ENCODE measurements at places on chromosomes 7 and 10. TPM values are rescaled to one million over a fixed set of nuclear protein-coding genes. Genes with fewer than 3 reads are reported as not detected.

GRCh38 chr10:97089209-97089870 lies 96.4 kb downstream of the SLIT1 start:
- peak; percentile 51 for DNase-seq

The ZNF273 gene
- 4.1 TPM for polyA plus RNA-seq

- DNase-seq = no peak
Observed at GRCh38 chr10:84088626-84089025, 50.7 kb upstream of the GHITM start.

DNA sequence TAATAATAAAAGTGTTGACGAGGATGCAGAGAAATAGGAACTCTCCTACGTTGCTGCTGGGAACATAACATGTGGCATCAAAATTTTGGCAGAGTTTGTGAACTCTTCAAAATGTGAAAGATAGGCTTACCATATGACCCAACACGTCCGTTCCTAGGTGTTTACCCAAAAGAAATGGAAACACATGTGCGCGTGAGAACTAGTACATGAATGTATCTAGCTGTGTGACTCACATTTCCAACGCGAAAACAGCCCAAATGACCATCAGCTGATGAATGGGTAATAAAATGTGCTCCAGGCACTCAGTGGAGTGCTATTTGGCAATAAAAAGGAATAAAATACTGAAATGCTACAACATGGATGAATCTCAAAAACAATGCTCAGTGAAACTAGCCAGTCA lies 10.4 kb upstream of the ELFN1 start:
- DNase-seq = peak; percentile 98

The TRDMT1 gene
- polyA plus RNA-seq = 4.3 TPM

The SUN3 gene
- not detected for polyA plus RNA-seq

DNA sequence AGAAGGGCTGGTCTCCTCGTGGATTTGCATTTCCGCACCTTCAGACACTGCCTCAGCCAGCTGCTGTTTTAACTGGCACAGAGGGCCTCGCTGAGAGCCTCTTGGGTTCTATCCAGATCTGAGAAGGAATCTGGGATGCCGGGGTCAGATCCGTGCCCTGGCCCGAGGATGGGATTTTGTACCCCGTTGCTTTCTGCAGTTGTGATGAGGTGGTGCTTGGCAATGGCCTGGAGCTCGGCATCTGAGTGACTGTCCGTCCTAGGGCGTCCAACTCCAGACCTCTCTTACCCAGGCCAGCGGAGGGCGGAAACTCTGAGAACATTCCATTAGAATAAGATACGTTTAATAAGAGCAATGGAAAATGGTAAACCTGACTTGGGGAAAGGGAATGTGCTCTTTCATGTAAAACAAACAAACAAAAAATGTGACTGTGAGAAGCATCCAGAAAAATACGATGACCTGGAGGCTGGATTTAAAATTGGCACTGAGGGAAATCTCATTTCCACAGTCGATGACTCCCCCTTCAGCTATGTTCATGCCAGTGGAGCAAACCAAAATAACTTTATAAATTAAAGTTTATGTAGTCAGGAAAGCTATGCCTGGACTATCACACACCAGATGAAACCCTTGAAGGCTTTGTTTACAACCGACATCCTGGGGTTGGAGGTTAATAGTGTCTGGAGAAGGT lies 39.6 kb downstream of the GRK5 start:
- DNase-seq = peak; percentile 89

GRCh38 chr7:121085922-121086321 lies 97.4 kb downstream of the CPED1 start:
- peak; percentile 53 for DNase-seq

DNA sequence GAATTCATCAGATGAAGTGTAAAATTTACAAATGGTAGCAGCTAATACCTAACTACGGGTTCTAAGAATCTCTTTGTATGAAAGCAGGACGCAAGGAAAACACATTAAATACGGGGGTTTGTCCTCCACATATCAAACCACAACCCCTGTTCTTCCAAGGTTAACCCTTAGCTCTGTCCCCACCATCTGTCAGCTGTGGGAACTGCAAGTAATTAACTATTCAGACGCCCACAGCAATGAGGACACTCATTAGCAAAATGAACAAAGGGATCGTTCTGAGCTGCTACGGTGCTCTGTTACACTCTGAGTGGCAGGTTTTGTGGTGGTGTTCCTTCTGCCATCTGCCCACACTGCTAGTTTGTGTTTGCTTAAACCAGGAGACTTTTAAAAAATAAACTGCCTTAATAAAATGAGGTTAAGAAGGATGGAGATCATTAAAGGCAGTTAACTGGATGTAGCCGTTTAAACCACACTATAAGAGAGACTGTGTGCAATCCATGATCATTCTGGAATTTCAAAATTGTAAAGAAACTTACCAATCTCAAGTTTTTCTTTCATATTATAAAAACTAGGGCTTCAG lies 51.4 kb downstream of the C10orf67 start:
- peak; percentile 37 for DNase-seq

GRCh38 chr10:62154231-62154630 lies 114.4 kb downstream of the RTKN2 start:
- DNase-seq = no peak

DNA sequence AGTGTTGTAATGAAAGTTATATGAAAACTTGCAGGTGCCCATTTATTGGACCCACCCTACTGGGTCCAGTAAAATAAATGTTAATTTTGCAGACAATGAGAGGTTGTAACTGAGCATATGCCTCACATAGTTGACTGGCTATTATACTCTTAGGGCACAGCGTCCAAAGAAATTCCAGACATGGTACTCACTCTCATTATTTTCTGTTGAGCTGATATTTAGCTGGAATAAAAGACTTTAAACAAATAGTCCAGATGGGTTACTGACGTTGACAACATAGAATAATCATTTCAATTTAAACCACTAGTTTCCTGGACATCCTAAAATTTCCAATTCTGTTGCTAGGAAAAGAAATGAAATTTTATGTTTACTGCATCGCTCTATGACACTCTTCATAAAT lies 174.5 kb downstream of the ZNF365 start:
- peak; percentile 43 for DNase-seq

The GHRHR gene
- polyA plus RNA-seq = not detected

DNA sequence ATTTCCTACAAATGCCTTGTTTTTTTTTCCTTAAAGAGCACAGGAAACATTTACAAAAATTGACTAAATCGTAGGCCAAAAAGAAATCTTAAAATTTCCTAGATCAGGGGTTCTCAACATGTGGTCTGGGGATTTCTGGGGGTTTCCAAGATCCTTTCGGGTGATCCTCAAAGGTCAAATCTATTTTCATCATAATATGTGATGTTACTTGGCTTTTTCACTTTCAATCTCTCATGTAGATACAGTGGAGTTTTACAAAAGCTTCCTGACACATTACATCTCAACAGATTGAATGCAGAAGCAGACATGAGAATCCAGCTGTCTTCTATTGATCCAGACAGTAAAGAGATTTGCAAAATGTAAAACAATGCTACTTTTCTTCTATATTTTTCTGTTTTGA lies 497.3 kb downstream of the INHBA start:
- no peak for DNase-seq

- DNase-seq = peak; percentile 62
Observed at GRCh38 chr7:94510582-94511496, 1.2 kb downstream of the CASD1 start.

GRCh38 chr7:157615852-157616251 lies 279.0 kb downstream of the DNAJB6 start:
- DNase-seq = no peak

DNA sequence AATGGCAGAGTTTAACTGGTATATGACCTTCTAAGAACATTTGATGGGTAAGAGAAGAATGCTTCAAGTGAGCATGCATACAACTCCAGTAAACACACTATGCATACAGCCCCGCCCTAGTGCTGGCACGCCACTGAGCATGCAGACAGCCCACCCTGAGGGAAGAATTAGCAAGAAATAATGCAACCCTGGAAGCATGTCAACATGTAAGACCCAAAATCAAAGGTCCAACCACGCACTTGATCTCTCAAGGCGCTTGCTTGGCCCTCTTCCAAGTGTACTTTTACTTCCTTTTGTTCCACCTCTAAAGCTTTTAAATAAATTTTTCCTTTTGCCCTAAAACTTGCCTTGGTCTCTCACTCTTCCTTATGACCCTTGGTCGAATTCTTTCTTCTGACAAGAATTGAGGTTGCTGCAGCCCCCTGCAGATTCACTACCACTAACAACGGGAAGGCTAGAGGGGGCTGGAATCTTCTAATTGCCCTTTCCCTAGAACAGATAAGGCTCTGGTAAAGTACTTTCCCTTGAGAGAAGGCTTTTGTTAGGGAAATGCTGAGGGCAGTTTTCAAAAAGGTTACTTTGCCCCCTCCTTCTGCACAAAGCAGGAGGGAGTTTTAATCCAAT lies 3.4 kb downstream of the FAM24B start:
- no peak for DNase-seq

- DNase-seq = no peak
Observed at GRCh38 chr7:51140199-51141164, 176.1 kb downstream of the COBL start.

GRCh38 chr7:23472956-23473843 lies 2.9 kb upstream of the IGF2BP3 start:
- no peak for DNase-seq

DNA sequence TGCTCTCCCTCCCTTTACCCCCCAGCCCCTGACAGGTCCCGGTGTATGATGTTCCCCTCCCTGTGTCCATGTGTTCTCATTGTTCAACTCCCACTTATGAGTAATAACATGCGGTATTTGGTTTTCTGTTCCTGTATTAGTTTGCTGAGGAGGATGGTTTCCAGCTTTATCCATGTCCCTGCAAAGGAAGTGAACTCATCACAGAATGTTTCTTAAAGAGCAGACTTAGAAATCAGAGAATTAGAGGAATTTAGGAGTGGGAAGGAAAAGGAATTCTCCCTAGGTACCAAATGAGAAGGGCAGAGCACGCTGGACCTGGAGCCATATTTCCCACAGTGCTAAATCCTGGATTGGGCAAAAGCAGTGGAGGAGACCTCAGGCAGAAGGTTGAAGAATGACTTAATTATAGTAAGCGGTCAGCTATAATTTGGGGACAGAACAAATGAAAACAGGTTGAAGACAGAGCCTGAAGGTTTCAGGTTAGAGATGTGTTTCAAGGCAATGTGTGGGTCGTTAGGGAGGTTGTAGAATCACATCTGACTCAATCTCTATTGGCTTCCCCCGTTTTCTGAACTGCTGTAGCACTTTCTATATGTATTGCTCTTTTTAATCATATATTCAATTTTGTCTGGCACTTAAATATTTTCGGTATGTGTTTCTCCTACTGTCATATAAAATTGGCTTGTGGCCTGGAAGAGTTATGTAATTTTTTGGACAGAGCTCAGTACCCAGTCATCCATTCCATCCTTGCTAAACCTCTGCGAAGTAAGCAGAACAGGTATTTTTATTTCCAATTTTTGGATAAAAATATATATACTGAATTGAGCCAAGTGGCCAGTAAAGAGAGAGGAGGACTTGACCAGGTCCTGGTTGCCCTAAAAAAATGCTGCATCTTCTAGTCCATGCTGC lies 210.5 kb upstream of the KLF6 start:
- DNase-seq = peak; percentile 79

DNA sequence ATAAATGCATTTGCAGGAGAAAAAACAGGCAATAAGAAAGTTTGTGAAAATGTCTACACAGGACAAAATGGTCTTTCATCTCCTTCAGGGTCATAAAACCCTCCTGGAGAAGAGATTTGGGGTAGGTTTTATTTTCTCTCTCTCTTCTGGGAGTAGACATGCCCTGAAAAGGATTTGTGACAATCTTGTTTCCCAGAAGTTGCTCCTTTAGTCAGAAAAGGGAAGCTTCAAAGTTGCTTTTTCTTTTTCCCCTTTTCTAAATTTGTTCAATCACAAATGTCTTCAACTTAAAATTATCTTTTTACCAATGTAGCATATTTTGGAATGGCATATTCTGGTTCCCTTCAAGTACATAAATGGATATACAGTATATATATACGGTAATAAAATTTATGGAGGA lies 9.4 kb upstream of the ANKRD22 start:
- no peak for DNase-seq

DNA sequence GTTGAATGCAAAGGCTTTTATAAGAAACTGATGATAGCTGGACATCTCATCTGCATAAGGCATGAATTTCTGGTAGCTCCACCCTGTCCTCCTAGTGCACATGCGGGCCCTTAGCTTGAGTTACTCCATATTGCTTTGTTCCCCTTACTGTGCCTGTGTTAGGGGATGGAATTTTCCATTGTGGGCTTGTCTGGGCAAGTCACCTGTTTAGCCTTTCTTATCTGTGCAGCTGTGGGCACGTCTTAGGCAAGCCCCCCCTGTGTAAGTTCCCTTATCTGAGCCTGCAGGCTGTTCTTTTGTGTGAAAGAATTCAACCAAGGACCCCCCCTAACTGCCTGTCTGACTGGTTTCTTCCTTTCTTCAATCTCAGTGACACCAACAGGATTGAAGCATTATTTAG lies 14.5 kb upstream of the CROT start:
- no peak for DNase-seq

- DNase-seq = no peak
Observed at GRCh38 chr7:157811946-157812345, 475.1 kb downstream of the DNAJB6 start.

GRCh38 chr10:22006379-22006884 lies 2.9 kb upstream of the DNAJC1 start:
- DNase-seq = no peak

DNA sequence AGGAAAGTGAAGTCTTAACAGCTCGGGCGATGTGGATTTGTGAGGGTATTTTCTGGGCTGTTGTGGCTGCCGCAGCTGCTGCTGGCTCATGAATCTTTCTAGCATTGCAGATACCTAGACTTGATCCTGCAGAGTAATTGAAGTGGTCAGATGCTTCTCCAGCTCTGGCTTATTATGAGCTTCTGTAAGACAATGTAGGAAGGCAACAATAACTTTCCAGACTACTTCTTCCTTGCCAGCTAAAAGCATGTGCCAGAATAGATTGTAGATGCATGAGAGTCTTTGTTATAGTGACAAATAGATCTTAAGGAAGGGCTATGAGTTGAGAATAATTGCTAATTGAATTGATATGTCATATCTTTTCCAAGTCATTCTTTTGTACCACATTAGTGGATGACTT lies 461.4 kb upstream of the POT1 start:
- DNase-seq = no peak

The ADAM12 gene
- 58.4 TPM for polyA plus RNA-seq

DNA sequence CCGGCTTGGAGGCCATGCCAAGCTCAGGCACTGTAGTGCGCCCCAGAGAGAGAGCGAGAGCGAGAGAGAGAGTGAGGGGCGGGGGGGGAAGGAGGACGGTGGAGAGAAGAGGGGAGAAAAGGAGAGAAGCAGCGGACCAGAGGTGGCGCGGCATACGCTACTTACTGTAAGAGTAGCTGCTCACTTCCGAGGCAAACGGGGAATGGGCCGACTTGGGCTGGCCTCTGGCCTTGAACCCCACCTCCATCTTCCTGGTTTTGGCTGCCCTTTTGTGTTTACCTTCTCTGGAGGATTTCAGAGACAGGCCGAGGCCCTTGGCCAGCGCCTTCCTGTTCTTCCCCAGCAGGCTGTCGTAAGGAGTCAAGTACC lies 66.9 kb downstream of the TNRC18 start:
- no peak for DNase-seq

- DNase-seq = no peak
Observed at GRCh38 chr10:130770018-130770630, 541.4 kb downstream of the TCERG1L start.

GRCh38 chr7:95104739-95105138 lies 197.3 kb downstream of the PPP1R9A start:
- no peak for DNase-seq

The ENO4 gene
- polyA plus RNA-seq = 0.35 TPM

GRCh38 chr7:99709260-99709659 lies 25.7 kb downstream of the CYP3A7 start:
- no peak for DNase-seq

The AASS gene
- polyA plus RNA-seq = 5.8 TPM

GRCh38 chr7:935164-935873 lies 19.2 kb downstream of the ADAP1 start:
- no peak for DNase-seq
